Muscle of leg (tissue), 16 donors: ENCODE measurements at places on chromosomes 7 and 10.
A peak's percentile ranks its signal among the peaks of the same experiment; 100 is the strongest.

GRCh38 chr10:44572146-44572545 lies 187.2 kb upstream of the CXCL12 start:
- DNase-seq = no peak

DNA sequence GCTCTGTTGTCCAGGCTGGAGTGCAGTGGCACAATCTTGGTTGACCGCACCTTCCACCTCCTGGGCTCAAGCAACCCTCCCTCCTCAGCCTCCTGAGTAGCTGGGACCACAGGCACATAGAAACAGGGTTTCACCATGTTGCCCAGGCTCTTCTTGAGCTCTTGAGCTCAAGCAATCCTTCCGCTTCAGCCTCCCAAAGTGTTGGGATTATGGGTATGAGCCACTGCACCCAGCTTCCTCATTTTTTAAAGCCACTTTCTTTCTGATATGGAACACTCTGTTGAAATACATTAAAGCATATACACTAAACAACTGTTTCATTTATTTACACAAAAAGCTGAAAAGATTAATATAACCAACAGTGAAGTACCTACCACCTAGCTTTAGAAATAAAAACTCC lies 117.2 kb downstream of the CLEC2L start:
- no peak for DNase-seq

DNA sequence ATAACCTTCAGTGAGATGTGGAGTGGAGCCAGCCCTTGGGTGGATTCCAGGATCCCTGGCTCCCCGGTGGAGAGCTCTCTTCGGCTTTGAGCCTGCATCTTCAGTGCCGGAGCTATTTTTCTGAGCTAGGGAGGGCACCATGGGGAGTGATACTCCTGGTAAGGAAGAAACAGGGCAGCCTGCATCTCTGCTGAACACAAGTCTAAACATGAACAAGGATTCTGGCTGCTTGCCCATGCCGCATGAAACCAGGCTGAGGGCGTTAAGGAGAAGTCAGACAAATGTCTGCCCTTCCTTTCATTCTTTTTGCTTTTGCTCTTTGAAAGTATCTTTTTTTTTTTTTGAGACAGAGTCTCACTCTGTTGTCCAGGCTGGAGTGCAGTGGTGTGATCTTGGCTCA lies 60.4 kb downstream of the EVX1 start:
- DNase-seq = peak; percentile 15

DNA sequence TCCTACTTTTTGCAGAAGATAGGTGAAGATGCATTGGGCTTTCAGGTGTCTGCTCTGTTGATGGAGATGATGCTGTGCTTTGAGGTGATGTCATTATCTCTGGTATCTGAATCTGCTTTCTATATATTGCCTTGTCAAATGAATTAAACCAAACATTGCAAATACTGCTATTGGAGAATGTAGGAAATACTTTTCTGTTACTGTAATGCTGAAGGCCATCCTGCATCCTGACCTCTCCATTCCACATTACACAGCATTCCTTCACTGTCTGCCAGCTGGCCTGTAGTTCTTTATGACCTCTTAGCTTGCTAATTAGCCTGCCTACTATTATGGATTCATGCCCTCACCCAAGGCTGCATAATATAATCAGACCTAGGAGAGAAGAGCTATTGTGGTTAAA lies 73.2 kb downstream of the VCL start:
- peak; percentile 44 for DNase-seq

DNA sequence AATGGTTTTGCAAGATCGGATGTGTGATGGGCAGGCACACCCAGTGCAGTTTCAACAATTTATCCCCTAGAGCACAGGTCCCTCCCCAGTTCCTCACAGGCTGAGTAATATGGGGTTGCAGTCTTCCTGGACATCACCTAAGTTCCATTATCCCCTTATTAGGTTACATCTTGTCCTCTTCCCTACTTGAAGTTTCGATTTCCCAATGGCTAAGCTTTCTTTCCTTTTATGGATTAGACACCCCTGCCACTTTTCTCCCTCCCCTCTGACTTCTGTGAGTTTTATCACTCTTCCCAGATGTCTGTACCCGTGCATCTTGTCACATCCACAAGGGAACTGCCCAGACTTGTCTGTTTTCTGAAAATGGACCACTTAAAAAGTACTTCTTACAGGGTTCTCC lies 2.4 kb upstream of the NIPSNAP2 start:
- no peak for DNase-seq

- DNase-seq = no peak
Measured at GRCh38 chr7:122864016-122864415, 22.2 kb downstream of the CADPS2 start.
